ENCODE measurements at places on chromosomes 6 and 20.

DNA sequence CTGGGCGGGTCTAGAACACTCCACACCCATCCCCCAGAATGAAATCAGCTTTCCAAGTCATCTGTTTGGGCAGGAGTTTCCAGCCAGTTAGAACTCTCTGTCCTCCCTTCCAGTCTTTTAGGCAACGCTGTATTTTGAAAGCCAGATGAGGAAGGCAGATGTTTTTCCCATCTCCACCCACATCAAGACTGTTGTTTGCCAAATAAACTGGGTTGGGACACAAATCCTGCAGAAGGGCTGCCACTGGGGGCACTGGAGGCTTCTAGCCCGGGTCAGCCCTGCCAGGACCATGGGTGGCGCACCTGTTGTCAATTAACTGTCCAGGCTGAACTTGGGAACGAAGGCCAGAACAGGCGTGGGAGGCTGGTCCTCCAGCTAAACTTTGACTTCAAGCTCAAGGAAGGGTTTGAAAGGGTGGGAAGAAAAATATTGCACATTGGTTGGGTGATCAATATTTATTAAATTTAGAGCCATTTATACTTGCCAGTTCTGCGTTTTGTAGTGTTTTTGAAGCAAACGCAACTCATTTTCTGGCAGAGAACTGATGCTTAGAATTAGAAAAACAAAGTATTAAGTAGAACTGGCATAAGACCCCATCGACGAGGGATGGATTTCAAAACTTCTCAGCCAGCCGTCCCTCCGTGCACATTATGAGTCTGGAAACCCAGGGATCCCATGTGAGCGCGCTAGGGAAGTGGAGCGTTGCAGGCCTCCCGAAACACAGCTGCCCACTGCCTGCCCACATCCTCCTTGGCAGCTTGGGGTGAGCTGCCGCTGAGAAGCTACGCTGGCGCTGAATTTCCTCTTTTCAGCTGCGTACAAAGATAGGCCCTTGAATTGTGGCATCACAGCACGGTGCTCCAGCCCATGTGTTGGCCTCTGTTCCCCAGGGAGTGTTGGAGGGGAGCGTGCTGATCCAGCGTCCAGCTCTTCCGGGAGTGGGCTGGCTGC is 297.4 kb downstream of the QKI start:
- DNase-seq, result peak; percentile 11

DNA sequence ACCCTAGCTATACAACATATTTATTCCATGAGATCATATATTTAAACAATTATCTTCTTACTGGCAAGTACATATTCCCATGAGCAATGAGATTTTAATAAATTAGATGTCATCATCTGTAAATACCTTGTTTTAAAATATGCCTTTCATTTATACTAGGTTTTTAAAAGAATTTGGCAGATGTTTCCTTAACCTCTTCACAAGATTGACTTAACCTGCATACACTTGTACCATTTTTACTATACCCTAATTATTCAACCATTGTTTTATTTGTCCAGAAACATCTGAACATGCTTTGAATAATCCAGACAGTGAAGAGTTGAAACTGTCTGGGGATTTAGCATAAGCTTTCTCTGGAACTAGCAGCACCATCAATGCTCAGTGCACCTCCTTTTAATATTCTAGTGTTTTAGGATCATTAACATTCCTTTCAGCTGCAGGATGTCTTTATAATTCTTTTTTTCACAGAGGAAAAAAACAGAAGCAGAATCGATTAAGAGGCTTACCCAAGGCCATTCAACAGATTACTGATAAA is 188.0 kb upstream of the TENT5A start:
- no peak for DNase-seq

- DNase-seq, result no peak
Observed at GRCh38 chr6:74689601-74690000, 516.3 kb downstream of the COL12A1 start.

DNA sequence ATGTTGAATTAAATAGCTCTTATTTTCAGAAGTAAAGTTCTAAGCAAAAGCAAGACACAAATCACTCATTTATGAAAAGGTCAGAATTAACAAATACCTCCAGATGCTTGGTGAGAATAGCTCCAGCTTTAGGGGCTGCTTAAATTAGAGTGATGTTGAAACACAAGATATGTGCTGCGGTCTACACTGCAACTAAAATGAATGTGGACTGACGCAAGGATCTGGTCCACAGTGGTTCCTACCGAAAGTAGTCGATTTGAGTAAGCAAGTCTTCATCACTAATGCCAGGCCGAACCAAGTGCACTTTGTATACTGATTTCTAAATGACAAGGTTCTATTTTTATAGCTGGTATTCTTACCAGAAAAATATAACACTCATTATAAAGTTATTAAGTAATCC is 96.3 kb downstream of the PRDM1 start:
- DNase-seq, result no peak

DNA sequence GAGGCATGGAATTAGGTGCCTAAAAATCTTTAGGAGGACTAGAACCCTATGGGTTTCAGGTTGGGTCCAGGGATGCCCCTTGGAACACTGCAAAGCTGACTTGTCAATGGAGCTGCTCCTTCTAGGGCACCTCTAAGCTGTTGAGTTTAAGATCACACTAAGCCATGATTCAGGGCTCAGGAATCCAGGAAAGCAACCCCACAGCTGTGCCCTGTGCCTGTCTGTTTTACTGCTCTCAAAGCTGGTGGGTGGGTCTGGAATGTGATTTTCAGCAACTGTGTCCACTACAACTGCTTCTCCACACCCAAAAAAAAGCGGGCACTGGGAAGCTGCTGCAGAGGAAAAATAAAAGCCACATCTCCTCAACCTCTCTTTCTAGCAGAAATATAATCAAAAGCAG is 310.4 kb upstream of the MOCS1 start:
- DNase-seq, result no peak
